Astrocyte (in vitro differentiated cells and primary cell): ENCODE measurements at places on chromosomes 11 and 22. TPM values are rescaled to one million over a fixed set of nuclear protein-coding genes. Genes with fewer than 3 reads are reported as not detected.

The SLCO2B1 gene
- total RNA-seq = 2.6 and 5.0 TPM in 2 replicates

DNA sequence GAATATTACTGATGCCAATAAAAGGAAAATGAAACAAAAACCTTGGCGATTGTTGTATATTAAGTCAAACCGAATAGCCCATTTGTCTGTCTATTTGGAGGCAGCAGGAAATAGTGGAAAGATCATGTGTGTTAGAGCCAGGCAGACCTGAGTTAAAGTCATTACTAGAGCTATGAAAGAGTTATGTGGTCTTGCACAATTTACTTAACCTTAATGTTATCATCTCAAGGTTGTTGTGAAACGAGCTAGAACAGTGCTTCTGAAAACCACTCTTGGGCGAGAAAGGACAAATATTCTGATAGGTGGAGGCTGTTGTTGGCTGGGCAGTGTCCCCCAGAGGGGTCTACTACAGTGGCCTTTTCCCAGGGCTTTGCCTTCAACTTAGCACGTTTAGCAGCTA, 60.0 kb upstream of the NUP160 start:
- DNase-seq = no peak
- no peaks in the 10 kb centered on the region for H3K27me3 ChIP-seq
- H3K4me3 ChIP-seq = no peak overlapping the region
- no peaks in the 10 kb centered on the region for H3K4me1 ChIP-seq

DNA sequence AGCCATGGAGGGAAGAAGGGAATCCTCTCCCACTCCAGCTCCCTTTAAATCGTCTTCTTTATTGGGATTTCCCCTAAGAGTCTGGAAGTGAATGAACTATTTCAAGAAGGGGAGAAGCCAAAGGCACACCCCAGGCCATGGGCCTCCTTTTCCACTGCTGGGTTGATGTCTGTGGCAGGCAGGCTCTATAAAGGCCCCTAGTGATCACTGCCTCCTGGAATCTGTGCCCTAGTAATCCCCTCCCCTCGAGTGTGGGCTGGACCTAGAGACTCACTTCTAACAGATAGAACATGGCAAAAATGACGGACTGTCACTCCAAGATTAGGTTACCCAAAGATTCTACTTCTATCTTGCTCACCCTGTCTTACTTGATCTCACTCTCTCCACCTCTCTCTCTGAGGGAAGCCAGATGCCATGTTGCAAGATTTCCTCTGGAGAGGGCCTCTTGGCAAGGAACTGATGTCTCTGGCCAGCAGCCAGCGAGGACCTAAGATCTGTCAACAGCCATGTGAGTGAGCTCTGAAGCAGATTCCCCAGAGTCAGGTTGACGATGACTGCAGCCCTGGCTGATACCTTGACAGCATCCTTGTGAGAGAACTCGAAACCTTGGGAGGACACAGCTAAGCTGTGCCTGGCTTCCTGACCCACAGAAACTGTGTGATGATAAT, 444.8 kb downstream of the SOX6 start:
- H3K4me1 ChIP-seq = no peaks in the 10 kb centered on the region
- H3K36me3 ChIP-seq = no peaks in the 10 kb centered on the region
- H3K27me3 ChIP-seq = no peaks in the 10 kb centered on the region
- no peak overlapping the region for H3K27ac ChIP-seq
- H3K4me3 ChIP-seq = no peak overlapping the region

GRCh38 chr11:47328449-47329390, 23.8 kb downstream of the MYBPC3 start:
- H3K36me3 ChIP-seq = no peaks in the 10 kb centered on the region
- no peaks in the 10 kb centered on the region for H3K27me3 ChIP-seq
- no peak overlapping the region for H3K27ac ChIP-seq
- no peaks in the 10 kb centered on the region for H3K4me1 ChIP-seq
- DNase-seq = no peak

The OR6X1 gene
- not detected in 2 replicates for total RNA-seq

The KRTAP5-1 gene
- not detected in 2 replicates for total RNA-seq

The OR2AG1 gene
- not detected in 2 replicates for total RNA-seq

DNA sequence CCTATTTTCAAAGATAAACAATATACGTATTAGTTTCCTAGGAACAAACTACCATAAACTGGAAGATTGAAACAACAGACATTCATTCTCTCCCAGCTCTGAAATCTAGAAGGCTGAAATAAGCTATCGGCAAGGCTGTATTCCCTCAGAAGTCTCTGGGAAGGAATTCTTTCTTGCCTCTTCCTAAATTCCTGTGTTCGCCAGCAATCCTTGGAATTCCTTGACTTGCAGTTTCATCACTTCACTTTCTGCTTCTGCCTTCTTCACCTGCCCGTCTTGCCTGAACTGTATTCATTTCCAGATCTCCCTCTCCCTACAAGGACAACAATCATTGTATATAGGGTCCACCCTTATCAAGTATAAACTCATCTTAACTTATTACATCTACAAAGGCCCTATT, 17.7 kb upstream of the PRDM10 start:
- H3K27ac ChIP-seq = no peak overlapping the region
- H3K4me1 ChIP-seq = peaks cover 11% of the 10 kb centered on the region
- no peaks in the 10 kb centered on the region for H3K27me3 ChIP-seq
- H3K36me3 ChIP-seq = no peaks in the 10 kb centered on the region
- no peak overlapping the region for H3K4me3 ChIP-seq

- H3K27ac ChIP-seq = no peak overlapping the region
- no peaks in the 10 kb centered on the region for H3K36me3 ChIP-seq
- no peak overlapping the region for H3K4me3 ChIP-seq
- no peaks in the 10 kb centered on the region for H3K4me1 ChIP-seq
- peak; percentile 65 for DNase-seq
- no peaks in the 10 kb centered on the region for H3K27me3 ChIP-seq
Measured at GRCh38 chr22:25668437-25668836, 73.6 kb upstream of the MYO18B start.

GRCh38 chr11:13720940-13721339, 52.5 kb downstream of the FAR1 start:
- no peak overlapping the region for H3K27ac ChIP-seq
- peaks cover 21% of the 10 kb centered on the region for H3K36me3 ChIP-seq
- DNase-seq = no peak
- no peak overlapping the region for H3K4me3 ChIP-seq

- no peak overlapping the region for H3K27ac ChIP-seq
- no peak for DNase-seq
- H3K4me1 ChIP-seq = no peaks in the 10 kb centered on the region
Measured at GRCh38 chr22:32542066-32542676, 67.6 kb downstream of the FBXO7 start.

The ARHGAP32 gene
- total RNA-seq = 20.6 and 21.6 TPM in 2 replicates

DNA sequence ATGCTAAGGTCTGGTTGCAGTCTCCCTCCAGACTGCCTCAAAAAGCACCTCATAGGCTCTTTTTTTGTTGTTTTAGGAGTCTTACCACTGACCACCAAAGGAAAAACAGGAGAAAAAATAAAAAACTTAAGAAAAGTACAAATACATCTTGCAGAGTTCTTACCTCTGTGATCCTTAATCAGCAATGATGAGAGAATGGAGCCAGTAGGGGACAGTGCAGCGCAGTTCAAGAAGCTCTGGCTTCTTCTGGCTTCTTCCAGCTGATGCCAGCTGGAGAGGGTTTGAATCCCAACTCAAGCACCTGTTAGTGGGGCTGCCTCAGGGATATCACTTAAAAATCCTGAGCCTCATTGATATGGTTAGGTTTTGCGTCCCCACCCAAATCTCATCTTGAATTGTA, 223.3 kb upstream of the ISX start:
- no peaks in the 10 kb centered on the region for H3K36me3 ChIP-seq
- H3K4me1 ChIP-seq = no peaks in the 10 kb centered on the region
- no peak for DNase-seq
- no peak overlapping the region for H3K4me3 ChIP-seq
- no peak overlapping the region for H3K27ac ChIP-seq

DNA sequence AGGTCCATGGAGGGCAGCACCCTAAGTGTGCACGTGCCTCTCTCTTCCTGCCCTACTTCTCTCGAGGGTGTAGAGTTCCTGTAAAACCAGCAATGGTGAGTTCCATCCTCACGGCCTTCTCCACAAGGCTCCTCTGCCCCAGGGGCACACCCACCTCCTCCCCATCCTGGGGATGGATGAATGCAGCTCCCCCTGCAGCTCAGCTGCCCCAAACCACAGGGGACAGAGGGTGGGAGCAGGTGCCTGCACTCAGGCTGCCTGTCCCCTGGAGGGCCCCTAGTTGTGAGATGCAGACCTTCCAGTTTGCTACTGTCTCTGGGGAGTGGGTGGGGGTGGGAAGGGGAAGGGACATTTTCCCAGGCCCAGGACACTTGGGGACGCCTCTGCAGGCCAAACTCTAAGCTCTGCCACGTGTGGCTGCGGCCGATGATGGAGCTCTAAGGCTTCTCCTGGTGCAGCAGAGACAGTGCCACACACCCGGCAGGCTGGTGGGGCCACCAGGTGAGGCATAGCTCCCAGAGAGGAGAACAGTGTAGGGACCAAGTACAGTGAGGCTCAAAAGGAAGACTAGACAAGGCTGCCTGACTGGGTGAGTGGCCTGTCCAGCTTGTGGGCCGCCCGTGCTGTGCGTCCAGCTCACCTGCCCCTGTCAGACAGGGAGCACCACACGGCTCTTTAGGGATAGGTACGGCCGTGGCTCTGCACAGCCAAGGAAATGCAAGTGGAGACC, 540.9 kb downstream of the TBC1D22A start:
- H3K4me1 ChIP-seq = no peaks in the 10 kb centered on the region
- H3K27ac ChIP-seq = no peak overlapping the region
- DNase-seq = no peak
- no peaks in the 10 kb centered on the region for H3K36me3 ChIP-seq
- H3K27me3 ChIP-seq = no peaks in the 10 kb centered on the region
- no peak overlapping the region for H3K4me3 ChIP-seq

DNA sequence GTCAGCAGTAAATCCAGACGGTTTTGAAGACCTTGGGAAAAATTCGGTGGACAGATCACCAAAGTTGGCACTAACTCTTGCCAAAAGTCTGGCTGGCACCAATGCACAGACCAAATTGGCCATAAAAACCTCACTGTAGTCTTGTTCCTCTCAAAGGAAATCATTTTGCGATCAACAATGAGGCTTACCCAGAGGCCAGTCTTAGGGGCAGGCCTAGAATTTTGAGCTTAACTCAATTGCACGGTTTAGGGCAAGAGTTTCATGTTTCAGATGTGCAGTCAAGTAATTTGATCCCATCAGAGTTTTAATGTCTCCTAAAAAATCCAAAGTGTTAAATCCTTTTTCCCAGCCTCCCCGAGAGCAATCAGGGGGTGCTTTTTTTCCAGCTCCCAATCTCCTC, 19.0 kb downstream of the MPPED2 start:
- H3K36me3 ChIP-seq = no peaks in the 10 kb centered on the region
- H3K4me3 ChIP-seq = no peak overlapping the region

- no peaks in the 10 kb centered on the region for H3K27me3 ChIP-seq
- no peak overlapping the region for H3K27ac ChIP-seq
- no peak overlapping the region for H3K4me3 ChIP-seq
- DNase-seq = no peak
- H3K36me3 ChIP-seq = no peaks in the 10 kb centered on the region
Measured at GRCh38 chr11:90803831-90804230, 581.0 kb upstream of the CHORDC1 start.
